ENCODE measurements at places on chromosomes 2 and 18.

- DNase-seq, result no peak
These were observed 97.2 kb downstream of the SP100 start for GRCh38 chr2:230512955-230513748.

DNA sequence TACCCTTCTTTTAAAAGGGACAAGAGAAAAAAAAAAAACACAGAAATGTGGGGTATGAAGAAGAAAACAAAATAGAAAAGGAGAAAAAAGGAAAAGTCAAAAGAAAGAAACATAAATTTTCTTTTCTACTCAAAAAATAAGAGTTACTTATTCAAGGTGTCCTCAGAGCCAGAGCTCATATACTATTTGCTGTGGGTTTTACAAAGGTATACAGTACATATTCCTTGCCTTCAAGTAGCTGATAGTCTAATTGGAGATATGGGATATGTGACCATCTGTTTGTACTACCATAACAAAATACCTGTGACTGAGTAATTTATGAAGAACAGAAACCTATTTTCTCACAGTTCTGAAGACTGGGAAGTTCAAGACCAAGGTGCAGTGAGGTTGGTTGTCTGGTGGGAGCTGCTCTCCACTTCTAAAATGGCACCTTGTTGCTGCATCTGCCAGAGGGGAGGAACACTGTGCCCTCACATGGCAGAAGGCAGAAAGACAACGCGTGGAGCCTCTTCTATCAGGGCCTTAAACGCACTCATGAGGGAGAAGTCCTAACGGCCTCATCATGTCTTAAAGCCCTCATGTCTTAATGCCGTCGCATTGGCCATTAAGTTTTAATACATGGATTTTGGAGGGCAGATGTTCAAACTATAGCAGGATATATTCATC, 33.9 kb downstream of the NBAS start:
- no peak for DNase-seq

DNA sequence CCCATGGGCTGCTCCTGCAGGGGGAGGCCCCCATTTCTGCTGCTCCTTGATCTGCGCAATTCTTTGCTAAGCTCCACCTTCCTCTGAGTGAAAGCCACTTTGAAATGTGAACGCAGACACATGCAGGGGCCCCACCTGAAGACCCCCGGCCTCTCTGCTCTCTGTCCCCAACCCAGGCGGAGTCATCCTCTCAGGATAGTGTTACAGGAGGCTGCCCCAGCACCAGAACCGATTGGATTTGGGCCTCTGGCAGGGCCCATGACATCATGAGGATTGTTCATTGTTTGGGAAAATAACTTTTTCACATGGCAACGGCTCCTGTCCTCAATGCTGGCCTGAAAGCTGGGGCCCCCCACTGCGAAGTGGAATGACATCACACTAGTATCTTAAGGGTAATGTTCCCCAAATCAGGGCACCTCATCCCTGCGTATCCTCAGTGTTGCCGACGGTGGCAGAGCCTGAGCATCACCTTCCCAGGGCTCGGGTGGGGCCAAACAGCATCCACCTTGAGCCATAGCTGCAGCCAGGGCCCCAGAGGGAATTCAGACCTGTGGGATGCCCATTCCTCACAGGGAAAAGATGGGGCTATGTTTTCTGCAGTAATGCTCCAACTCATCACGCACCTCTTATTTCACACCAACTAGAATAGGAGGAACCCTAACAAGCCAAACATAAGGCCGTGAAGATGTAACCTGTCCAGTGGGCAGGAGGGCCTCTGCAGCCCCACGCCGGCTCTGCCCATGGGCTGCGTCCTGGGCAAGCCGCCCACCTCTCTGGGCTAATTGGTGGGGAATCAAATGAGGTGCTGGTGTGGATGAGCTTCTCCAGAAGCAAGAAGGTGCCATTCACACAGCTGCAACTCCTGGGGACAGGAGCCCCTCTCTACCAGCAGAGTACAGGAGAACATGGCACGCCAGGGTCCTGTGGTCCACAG, 2.7 kb upstream of the ERFE start:
- DNase-seq, result no peak

GRCh38 chr2:116142644-116143227, 1671.8 kb upstream of the DDX18 start:
- no peak for DNase-seq

- DNase-seq, result no peak
These were observed 56.1 kb downstream of the LCLAT1 start for GRCh38 chr2:30503007-30503694.

GRCh38 chr2:157779794-157780193, 96.3 kb downstream of the ACVR1 start:
- no peak for DNase-seq

GRCh38 chr2:220963930-220964329, 608.2 kb downstream of the EPHA4 start:
- no peak for DNase-seq

DNA sequence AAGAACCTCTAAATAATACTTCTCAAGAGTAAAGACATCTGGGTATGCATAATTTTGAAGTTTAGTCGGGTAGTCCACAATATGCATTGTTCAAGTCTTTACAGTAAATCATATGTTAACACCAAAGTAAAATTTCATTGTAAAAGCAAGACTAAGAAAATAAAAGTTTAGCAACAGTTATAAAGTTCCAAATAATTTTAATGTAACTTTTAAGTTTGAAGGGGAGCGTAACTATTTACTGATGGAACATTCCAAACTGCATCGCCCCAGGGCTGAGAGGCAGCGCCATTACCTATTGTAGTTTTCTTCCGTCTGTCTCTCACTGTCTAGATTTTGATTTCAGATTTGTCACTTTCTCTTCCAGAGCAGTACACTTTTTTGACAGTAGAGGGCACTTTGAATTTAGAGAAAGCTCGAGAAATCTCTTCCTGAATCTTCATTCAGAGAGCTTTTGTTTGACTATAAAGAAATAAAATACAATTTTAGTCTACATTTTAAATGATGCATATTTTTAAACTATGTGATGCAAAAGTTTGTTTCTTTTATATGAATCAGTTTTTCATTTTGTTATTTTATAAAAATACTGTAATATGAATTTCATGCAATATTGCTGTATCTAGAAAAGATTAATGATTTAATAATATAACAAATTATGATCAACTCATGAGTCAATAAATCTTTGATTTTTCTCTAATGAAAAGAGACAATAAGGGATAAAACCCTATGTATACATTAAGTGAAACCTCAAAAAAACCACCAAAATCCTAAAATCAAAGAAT, 389.8 kb downstream of the FIGN start:
- peak; percentile 55 for DNase-seq

DNA sequence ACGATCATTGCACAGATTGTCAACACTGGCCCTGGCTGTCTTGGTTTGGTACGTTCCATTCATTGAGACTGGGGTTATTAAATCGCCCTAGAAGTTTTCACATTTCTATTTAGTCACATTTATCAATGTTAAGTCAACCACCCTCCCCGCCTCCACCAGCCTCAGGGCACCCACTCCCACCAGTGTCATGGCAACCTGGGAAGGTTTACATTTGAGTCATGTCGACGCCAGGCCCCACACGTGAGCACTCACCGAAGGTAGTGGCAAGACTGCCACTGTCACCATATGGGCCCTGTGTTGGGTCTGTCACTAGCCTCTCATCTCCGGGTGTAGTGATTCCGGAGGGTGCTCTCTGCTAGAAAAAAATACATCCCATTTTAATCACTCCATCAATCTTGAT, 194.2 kb downstream of the TWIST2 start:
- DNase-seq, result no peak

GRCh38 chr18:62881509-62882016, 166.2 kb downstream of the PHLPP1 start:
- DNase-seq, result peak; percentile 79

DNA sequence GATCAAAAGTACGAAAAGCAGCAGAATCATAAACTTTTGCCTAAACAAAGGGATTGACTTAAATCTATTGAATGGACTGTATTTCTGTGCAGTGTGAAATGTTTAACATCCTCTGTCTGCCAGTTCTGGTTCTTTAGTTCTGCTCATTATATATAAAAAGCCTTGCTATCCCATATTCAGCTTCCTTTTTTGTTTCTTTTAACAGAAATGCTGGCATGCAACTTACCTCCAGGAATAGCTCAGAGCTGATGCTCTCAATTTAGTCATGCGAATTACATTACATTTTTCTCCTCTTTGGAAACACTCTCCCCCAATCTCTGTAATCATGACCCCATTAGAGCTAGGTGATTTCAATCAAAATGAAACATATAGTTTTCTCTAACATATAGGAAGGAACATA, 73.6 kb downstream of the SPHKAP start:
- no peak for DNase-seq

DNA sequence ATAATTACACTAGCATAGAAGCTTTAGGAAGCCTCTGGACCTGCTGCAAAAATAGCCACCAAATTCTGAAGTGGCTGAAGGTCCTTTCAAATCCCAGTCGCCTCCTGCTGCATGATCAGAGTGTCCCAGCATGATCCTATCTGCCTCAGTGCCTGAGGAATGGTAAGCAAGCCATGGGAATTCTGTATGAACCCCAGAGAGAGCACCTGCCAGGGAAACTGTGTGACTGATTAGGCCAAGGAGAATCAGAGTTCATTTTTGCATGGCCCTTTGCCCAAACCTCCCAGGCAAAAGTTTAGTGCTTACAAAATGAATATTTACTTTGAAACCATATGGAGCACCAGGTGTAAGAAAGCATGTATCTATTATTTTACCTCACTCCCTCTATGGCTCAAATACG, 221.4 kb downstream of the ARL4C start:
- no peak for DNase-seq

DNA sequence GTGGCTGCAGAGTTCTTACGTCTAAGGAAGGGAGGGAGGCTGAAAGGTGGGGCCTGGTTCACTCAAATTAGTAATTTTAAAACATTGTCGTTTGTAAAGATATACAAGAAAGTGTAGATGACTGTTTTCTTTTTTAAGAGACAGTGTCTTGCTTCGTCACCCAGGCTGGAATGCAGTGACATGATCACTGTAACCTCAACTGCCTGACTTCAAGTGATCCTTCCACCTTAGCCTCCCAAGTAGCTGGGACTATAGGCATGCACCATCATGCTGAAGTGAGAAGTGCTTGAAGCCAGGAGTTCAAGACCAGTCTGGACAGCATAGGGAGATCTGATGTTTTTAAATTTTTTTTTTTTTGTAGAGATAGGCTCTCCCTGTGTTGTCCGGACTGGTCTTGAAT, 52.9 kb downstream of the HNRNPLL start:
- no peak for DNase-seq

- DNase-seq, result no peak
These were observed 15.1 kb downstream of the RDH14 start for GRCh38 chr2:18545384-18545783.

GRCh38 chr18:9870431-9871008, 15.3 kb upstream of the TXNDC2 start:
- DNase-seq, result no peak

GRCh38 chr18:2903006-2903405, 56.2 kb downstream of the EMILIN2 start:
- no peak for DNase-seq

GRCh38 chr18:42649331-42650035, 466.0 kb downstream of the RIT2 start:
- DNase-seq, result no peak

DNA sequence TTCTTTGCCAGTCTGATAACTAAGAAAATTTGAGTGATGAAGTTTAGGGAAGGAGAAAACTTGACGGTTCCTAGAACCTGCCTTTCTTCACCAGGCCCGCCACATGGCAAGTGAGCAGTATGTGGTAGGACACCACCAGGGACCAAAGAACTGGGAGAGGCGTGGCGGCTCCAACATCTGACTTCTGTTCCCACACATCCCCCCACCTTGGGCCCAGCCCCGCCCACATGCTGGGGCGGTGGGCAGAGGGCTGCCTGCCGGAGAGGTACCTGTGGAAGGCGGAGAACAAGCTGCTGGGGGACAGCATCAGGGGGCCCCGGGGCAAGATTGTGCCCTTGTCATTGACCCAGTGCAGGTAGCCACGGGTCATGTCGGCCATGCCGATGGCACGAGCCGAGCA, 75.0 kb downstream of the EMILIN2 start:
- DNase-seq, result no peak

DNA sequence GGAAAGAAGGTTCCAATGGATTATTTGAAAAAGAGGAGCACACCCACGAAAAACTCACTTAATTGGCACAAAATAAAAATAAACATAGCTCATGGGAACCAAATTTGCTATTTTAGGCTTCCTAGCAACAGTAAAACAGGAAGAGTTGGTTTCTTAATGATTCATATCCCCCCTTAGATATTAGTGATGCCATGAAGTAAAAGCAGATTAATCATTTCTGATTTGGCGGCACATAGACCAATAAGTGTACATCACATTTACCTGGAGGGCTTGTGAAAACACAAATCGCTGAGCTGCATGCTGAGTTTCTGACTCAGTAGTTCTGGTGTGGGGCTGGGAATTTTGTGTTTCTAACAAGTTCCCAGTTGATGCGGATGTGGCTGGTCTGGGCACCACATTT, 260.4 kb downstream of the SLC4A3 start:
- no peak for DNase-seq

GRCh38 chr2:196601430-196602306, 37.8 kb upstream of the CCDC150 start:
- peak; percentile 87 for DNase-seq
